Stimulated activated CD4-positive, alpha-beta T cell treated with anti-CD3 and anti-CD28 coated beads, Interleukin-1b, Interleukin-23, amount 100 ng/mL, for 1 hour (primary cell): ENCODE measurements at places on chromosomes 1 and 21.

DNA sequence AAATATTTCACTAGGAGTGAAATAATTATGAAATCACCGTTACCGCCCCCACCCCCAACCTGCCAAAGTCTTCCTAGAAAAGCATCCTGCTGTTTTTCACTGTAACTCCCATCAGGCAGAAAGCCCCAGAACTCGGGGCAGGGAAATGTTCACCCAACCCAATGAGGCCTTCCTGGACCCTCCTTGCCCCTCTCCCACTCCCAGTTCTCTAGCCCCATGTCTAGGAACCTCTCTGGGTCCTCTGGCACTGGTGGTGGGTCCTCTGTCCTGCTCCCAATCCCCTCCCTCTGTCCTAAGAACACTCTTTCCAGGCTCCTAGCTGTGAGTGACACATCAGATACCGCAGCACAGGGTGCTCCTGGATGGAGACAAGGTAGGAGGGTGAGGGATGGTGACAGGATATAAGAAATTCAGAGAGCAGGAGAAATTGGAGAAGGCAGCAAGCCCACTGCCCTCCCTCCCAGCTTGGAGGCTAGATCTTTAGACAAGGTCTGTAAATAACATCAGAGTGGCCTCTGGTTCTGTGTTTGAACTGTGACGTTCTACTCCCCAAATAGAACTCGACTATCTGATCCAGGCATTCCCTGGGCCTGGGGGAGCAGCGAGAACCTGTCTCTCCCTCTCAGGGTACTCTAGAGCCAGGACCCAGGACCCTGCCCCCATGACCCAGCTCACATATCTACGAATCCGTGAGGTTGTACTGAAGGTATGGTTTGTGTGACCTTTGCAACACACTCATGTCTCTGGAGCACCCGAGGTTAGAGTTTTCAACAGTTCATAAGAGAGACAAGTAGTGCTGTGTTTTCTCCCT lies 23.3 kb upstream of the BTG2 start:
- no peak for DNase-seq

- no peak for DNase-seq
Measured at GRCh38 chr21:32940079-32941014, 85.4 kb upstream of the OLIG2 start.

GRCh38 chr21:41953831-41954653 lies at the start of gene C2CD2:
Gene C2CD2, minus strand, starts transcription at chr21:41954018. Its CDS starts 370 bp downstream, at chr21:41953648.
- no peak for DNase-seq

DNA sequence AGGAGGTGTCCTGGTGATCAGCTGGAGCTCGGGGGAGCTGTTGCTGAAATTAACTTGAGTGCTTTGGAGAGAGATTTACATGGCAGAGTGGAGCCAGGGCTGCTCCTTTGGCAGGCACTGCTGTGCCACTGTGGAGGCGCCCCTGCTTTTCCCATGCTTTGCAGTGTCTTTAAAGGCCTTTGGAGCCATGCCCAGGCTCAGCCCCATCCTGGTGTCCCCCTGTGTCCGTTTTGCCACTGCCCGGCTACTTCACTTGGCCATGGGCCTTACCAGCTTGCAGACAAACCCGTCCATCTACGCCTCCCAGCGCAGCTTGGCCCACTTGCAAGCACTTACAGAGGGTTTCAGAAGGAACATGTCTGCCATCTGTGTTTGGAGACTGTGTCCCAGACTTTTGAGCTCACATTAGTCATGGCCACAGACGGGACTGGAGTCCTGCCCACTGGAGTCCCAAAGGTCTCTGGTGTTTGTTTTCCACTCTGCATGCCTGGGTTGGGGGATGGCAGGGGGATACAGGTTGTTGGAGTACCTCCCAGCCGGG lies 18.2 kb upstream of the LAMTOR5 start:
- DNase-seq = no peak

- DNase-seq = no peak
Measured at GRCh38 chr1:77371396-77371795, 89.6 kb downstream of the AK5 start.

GRCh38 chr21:43189936-43190335 lies 21.1 kb downstream of the CRYAA start:
- no peak for DNase-seq

DNA sequence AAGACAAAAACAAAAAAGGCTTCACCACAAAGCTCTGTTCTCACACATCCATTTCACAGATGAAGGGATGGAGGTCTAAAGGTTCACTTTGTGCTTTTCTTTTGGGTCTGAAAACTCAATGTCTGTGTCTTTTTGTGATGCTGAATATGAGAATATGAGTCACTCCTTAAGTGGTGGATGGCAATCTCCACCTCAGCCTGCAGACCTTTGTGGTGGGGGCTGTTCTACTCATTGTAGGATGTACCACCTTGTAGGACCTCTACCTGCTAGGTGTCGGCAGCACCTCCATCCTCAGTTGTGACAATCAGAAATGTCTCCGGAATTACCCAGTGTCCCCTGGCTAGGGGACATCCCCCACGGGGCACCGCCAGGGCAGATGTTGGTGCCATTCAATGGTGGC lies 42.8 kb downstream of the UBASH3A start:
- no peak for DNase-seq

GRCh38 chr1:53172426-53173128 lies 24.0 kb upstream of the CPT2 start:
- no peak for DNase-seq

- no peak for DNase-seq
Measured at GRCh38 chr1:185672719-185673360, 61.4 kb upstream of the HMCN1 start.

DNA sequence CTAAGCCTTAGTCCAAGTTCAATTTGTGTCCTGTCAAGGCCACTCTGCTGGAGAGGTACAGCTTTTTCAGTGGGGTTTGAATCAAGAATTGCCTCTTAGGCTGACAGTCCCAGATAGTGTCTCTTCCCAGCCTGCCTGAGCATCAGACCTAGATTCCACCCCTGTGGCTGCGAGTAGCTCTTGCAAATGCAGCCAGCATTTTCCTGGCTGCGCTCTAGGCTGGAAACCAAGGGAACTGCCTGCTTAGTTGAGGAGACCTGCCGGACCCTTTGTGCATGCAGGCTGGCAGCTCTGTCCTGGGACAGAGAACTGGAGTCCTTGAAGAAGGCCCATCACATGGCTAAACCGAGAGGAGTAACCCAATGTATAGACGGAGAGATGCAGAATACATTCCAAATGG lies 293.7 kb downstream of the PCP4 start:
- no peak for DNase-seq

DNA sequence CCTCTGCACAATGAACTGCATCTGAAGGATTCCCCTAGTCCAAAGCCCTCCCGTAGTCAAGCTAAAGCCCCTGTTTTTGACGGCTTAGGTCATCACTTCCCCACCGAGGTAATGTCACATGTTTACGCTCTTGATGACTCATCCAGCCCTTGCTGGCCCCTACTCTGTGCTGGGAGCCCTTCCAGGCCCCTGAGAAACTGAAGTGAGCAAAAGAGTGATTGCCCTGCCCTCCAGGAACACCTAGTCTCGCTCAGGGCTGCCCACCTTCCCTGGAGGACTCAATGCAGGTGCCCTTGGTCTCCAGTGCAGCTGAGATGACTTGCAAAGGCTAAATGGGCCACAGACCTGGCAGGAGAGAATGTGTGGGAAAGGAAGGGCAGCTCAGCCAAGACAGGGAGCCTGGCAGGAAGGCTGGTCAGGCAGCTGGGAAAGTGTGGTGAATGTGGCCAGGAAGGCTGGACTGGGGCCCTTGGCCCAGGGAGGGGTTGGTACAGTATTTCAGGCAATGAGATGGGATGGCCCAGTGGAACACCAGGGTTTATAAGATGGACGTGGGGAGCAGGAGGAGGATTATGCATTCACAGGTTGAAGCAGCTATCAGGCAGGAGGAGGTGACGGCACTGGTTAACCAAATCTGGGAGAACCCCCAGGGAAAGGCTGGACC lies 345.6 kb downstream of the NPHP4 start:
- DNase-seq = no peak

DNA sequence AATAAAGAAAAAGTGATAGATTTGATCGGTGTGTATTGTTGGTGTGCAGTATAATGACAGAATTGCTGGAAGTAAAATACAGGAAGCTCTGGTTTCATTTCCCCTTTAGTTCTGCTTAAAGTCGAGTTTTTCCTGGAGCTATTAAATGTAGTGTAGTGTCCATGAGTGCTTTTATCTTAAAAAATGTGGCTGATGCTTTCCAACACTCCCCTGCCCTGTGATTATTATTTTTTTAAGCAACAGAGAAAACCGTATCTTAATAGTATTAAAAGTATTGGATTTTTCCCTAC lies 1.1 kb downstream of the LGALS8 start:
- no peak for DNase-seq

GRCh38 chr1:168689726-168690602 lies 39.0 kb downstream of the DPT start:
- DNase-seq = no peak

DNA sequence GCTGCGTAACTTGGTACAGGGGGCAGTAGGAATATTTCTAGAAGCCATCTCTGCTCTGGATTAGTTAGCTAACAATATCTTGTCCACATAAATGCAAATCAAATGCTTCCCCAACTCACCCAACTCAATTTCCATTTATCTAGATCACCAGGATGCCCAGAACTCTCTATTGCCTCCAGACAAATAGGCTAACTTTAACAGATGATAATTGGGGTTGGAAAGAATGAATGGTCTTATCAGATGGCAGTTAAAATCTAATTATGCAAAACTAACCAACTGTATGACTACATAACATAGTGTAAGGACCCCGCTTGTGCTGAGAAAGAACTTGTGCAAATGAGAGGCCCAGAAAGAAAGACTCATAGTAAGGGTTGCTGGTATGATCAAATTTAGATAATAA lies 1024.8 kb downstream of the PLA2G4A start:
- DNase-seq = no peak

- no peak for DNase-seq
Measured at GRCh38 chr1:209455145-209455544, 128.4 kb upstream of the CAMK1G start.

DNA sequence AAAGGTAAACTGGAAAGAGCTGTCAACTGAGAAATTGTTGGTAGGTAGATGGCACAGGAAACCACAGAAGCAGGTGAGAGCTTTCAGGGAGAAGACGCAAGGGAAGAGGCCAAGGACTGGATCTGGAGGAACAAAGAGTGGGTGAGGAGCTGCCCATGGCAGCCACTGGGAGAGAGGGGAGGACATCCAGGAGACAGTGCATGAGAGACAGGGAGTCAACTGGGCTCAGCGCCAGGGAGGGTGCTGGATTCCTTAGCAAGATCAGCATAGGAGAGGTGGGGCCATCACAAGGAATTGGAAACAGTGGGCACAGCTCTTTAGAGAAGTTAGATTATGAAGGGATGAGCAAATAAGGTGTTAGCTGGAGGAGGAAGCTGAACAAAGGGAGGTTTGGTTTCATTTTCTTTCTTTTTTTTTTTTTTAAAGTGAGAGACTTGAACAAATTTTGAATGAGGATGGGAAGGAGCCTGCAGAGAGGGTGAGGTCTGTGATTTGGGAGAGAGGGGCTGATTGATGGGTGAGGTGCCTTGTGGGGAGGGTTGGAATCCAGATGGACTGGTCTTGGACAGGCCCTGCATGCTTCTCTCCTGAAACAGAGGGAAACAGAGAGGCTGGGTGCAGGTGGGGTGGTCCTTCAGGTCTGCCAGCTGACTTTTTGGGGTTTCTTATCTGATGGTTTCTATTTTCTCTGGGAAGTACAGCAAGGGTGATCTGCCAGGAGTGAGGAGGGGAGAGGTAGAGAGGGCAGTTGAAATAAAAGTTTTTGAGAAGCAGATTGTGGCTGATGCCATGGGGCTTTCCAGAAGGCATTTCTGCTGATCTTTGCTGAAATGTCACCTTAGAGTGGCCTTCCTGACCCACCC lies 5.4 kb downstream of the CYP4B1 start:
- no peak for DNase-seq

- no peak for DNase-seq
Measured at GRCh38 chr1:222931023-222931422, 116.2 kb downstream of the DISP1 start.

- DNase-seq = no peak
Measured at GRCh38 chr1:41024953-41025352, 3.4 kb upstream of the SLFNL1 start.

DNA sequence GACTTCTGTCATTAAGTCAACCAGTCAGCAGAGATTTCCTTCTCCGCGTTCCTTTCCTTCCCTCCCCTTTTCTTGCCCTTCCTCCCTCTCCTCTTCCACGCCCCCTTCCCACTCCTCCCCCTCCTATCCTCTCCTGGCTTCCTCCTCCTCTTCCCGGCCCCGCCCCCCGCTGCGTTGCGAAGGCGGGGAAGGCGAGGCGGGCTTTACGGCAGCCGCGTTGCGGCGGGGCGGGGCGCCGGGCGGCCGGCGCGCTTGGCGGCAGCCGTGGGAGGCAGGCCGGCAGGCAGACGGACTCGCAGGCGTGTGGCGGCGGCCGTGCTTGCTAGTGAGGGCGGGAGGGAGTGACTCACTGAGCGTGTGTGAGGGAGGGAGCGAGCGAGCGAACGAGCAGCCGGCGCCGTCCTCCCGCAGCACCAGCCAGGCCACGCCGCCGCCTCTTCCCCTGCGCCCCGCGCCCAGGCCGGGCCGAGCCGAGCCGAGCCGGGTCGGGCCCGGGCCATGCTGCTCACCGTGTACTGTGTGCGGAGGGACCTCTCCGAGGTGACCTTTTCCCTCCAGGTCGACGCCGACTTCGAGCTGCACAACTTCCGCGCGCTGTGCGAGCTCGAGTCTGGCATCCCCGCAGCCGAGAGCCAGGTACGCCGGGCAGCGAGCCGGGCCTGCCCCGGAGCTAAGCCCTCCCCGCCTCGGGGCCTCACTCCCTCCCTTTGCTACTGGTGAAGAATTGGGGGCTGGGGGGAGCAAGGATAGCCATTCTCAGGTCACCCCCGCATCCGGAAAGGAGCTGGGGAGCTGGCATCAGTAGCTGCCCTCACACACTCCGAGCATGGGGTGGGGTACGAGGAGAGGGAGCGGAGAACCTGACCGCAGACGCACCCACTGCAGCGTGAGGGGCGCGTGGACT lies at the start of gene DDI2:
Gene DDI2, plus strand, starts transcription at position 286 of the 904 bp plus-strand sequence. Its CDS starts 213 bp downstream, at position 499.
- DNase-seq = peak; percentile 83

- DNase-seq = no peak
Measured at GRCh38 chr1:1756661-1757421, 21.4 kb downstream of the NADK start.
